Upper lobe of left lung (tissue), 6 donors: ENCODE measurements at places on chromosomes 12 and 14. TPM values are rescaled to one million over a fixed set of nuclear protein-coding genes. Genes with fewer than 3 reads are reported as not detected.

DNA sequence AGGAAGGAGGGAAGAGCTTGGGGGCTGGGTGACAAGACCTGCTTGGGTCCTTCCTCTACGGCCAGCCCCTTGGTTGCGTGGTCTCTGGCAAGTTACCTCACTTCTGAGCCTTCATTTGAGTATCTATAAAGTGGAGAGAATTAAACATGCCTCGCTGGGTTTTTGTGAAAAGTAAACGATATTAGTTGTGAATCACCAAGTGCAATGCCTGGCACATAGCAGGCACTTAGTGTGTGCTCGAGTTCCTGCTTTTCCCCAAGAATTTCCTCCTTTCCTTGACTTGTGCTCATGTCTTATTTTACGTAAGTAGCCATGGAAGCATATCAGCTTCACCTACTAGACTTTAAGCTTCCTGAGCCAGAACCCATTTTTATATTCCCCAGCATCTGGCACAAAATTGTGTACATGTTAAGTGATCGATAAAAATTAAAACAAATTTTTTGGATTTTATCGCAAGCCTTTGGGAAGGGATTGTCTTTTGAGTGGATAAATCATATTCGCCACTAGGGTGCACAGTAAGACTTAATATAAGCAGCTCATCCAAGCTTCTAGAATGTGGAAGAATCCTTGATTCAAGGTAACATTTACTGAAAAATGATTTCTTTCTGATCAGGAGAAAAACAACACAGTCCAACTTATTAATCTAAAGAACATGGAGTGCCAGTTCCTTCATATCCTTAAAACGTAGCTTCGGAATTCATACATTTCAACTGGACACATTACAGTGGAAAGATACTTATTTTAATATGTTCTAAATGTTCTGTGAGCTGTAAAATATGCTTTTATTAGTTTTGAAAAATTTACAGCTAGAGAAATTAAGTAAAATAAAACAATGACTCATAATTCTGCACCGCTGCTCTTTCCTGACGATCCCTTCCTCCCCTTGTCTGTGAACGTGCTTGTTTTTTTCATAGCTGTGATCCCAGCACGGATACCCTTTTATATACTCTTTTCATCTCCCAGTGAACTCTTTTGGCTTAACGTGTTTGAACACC lies 62.0 kb downstream of the SLC25A47 start:
- no peak overlapping the region for H3K27ac ChIP-seq
- DNase-seq, result no peak
- no peak overlapping the region for H3K4me3 ChIP-seq
- H3K27me3 ChIP-seq, result no peaks in the 10 kb centered on the region

Gene PIP4K2C
- total RNA-seq, result 56.7 TPM

Gene TSPAN31
- 29.1 TPM for total RNA-seq

DNA sequence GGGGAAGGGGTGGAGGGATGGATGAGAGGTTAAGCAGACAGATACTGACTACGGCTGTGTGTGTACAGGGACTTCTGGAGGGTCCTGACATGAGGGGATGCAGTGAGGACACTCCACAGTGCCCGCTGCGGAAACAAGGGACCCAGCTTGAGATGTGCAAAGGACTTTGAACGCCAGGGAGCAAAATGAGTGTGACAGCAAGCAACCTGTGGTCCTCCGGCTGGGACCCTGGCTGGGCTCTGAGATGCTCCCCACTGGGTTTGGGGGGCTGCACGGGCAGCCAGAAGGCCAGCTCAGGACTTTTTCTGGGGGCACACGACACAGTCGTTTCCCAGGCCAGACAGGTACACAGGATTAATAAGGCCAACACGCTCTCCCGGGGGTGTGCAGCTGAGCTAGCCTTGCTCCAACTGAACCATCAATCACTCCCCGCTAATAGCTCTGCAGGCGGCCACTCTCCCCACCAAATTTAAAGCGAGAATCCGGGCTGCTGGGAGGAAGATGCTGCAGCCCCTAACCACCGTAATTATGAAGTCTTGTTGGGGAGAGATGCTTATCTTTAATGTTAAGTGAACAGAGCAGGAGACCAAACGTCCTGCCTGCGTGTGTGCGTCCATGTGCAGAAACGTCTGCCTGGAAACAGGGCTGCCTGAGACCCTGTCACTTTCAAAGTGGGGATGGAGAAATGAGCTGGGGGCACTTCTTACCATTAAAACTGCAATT lies 51.6 kb upstream of the DLK1 start:
- no peak for DNase-seq
- H3K27ac ChIP-seq, result no peak overlapping the region
- H3K36me3 ChIP-seq, result no peaks in the 10 kb centered on the region
- H3K4me1 ChIP-seq, result peaks cover 27% of the 10 kb centered on the region

- H3K27ac ChIP-seq, result no peak overlapping the region
- no peaks in the 10 kb centered on the region for H3K27me3 ChIP-seq
- no peaks in the 10 kb centered on the region for H3K36me3 ChIP-seq
- no peak overlapping the region for H3K4me3 ChIP-seq
- no peaks in the 10 kb centered on the region for H3K4me1 ChIP-seq
Measured at GRCh38 chr12:113820309-113820708, 145.8 kb downstream of the RBM19 start.

GRCh38 chr12:11158885-11159444 lies 12.0 kb upstream of the SMIM10L1 start:
- no peak overlapping the region for H3K4me3 ChIP-seq
- H3K36me3 ChIP-seq, result no peaks in the 10 kb centered on the region
- no peaks in the 10 kb centered on the region for H3K27me3 ChIP-seq
- H3K4me1 ChIP-seq, result no peaks in the 10 kb centered on the region
- DNase-seq, result no peak

GRCh38 chr12:6534945-6535696 lies 804 bp downstream of the GAPDH start:
- DNase-seq, result peak; percentile 91
- H3K27me3 ChIP-seq, result no peaks in the 10 kb centered on the region
- peaks cover 43% of the 10 kb centered on the region for H3K4me1 ChIP-seq

Gene RASAL1
- 4.2 TPM for total RNA-seq

Gene LRR1
- total RNA-seq, result 6.8 TPM

Gene FGF6
- not detected for total RNA-seq

Gene FCF1
- 11.5 TPM for total RNA-seq

Gene NID2
- total RNA-seq, result 5.0 TPM

GRCh38 chr14:89221109-89221810 lies 195.8 kb downstream of the FOXN3 start:
- no peak overlapping the region for H3K4me3 ChIP-seq
- H3K36me3 ChIP-seq, result no peaks in the 10 kb centered on the region

- H3K4me3 ChIP-seq, result peak overlapping the region; percentile 89
- no peaks in the 10 kb centered on the region for H3K27me3 ChIP-seq
- DNase-seq, result peak; percentile 88
- H3K4me1 ChIP-seq, result peaks cover 12% of the 10 kb centered on the region
Measured at GRCh38 chr14:102591372-102591943, 991 bp upstream of the RCOR1 start.

Gene SPATS2
- 18.2 TPM for total RNA-seq

DNA sequence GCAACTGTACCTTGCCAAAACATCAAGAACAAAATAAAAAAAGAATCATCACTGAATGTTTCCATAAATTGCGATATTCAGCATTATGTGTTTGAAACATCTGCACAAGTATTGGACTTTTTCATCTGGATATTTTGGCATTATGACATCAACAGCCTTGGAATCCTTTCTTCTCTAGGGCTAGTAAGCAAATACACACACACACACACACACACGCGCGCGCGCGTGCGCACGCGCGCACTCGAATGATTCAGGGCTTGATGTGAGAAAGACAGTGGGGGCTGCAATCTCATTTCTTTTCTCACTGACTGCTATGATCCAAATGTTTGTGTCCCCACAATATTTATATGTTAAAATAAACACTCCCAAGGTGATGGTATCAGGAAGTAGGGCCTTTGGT lies 90.0 kb upstream of the SLC38A4 start:
- H3K4me3 ChIP-seq, result no peak overlapping the region
- H3K27me3 ChIP-seq, result no peaks in the 10 kb centered on the region
- peaks cover 2% of the 10 kb centered on the region for H3K4me1 ChIP-seq

- peaks cover 3% of the 10 kb centered on the region for H3K4me1 ChIP-seq
- no peaks in the 10 kb centered on the region for H3K27me3 ChIP-seq
- no peak overlapping the region for H3K4me3 ChIP-seq
- no peak for DNase-seq
Measured at GRCh38 chr14:63276492-63277342, 42.0 kb downstream of the GPHB5 start.

- no peaks in the 10 kb centered on the region for H3K27me3 ChIP-seq
- H3K4me1 ChIP-seq, result peaks cover 17% of the 10 kb centered on the region
- peak; percentile 7 for DNase-seq
- no peaks in the 10 kb centered on the region for H3K36me3 ChIP-seq
- no peak overlapping the region for H3K4me3 ChIP-seq
Measured at GRCh38 chr14:51395361-51395849, 155.4 kb downstream of the TMX1 start.

DNA sequence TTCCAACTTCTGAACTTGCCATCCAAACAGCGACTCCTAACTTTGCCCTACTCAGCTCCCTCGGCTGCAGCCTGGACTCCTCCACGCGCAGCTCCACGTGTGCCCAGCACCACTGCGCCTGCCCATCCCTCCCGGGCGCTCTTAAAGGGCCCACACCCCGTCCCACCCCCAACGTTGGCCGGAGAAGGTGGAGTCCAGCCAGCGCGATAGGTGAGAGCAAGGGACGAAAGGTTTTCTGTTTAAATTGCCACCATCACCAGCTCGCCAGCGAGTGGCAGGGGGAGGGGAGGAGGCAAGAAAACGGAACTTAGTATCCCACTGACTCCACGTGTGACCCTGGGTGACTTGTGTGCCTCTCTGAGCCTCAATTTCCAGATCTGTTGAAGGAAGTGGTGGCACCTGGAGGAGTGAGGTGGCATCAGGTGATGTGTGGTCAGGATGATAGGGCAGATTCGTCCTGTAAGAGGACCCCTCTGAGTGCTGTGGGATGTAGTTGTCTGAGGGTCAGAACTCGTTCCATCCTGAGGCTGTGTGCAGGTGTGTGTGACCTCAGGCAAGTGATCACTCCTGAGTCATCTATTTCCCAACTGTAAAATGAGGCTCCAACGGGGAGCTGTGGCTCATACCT lies 59.7 kb downstream of the TRPV4 start:
- peaks cover 10% of the 10 kb centered on the region for H3K4me1 ChIP-seq
- DNase-seq, result peak; percentile 76
- H3K27me3 ChIP-seq, result no peaks in the 10 kb centered on the region
- no peaks in the 10 kb centered on the region for H3K36me3 ChIP-seq

DNA sequence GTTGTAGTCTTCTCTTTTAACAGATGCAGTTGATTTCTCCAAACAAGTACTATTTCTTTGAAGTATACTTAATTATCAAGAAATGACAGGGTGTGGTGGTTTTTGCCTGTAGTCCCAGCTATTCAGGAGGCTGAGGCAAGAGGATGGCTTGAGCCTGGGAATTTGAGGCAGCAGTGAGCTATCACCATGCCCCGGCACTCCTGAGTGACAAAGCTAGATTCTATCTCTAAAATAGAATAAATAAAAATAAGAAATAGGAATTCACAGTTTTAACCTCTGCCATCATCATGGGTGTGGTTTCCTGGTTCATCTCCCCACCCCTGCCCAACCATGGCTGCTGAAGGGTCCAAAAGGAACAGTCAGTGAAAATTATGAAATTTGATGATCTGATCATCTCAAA lies 290.2 kb upstream of the FLRT2 start:
- no peak overlapping the region for H3K4me3 ChIP-seq
- no peak for DNase-seq
- H3K27me3 ChIP-seq, result no peaks in the 10 kb centered on the region
- no peaks in the 10 kb centered on the region for H3K4me1 ChIP-seq
